ENCODE measurements at places on chromosomes 6 and 20.

DNA sequence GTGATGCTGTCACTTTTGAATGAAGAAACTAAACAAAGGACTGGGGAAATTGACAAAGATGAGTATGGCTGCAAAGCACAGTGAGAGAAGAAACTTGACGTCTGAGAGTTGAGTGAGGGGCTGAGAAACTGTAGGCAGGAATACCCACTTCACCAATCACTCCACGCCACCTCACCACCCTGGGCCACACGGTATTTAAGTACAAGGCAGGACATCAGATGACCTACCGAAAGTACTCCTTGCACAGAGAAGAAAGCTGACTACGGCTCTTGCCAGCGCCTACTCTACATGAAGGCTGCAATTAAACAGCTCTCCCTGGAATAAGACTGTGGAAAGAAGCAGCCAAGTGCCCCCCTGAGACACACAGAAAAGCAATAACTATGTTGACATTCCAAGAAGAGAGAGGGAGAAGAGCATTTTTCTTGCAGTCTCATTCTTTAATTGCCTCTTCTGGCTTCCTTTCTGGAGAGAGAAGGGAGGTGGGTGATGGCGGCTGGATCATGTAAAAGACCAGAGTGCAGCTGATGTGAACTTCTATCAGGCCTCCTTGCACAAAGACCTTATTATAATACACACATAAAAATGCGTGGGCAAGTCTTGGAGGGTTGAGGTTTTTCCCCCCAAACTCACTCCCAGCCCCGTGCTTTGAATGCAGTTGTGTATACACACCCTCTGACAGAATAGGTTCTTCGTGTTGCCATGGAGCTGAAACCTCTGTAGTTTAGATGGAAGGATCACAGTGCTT, 44.6 kb downstream of the HIVEP2 start:
- no peak for DNase-seq

GRCh38 chr6:167211881-167212712, 54.3 kb upstream of the GPR31 start:
- DNase-seq = no peak

DNA sequence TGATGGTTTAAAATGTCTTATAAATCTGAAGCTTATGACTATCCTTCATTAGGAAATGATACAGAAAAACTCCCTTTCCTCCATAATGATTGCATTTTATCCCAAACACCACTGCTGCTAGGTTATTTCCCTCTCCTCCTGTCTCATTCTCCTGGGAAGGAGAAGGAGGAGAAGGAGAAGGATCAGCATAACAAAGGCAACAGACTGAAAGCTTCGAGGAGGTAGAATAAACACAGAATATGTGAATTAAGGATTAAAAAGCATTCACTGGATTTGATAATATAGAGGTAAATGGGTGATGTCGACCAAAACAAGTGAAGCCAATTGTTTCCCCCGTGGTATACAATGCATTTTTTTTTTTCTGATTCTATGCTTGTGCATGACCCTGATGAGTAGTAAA, 82.0 kb downstream of the WASF1 start:
- no peak for DNase-seq

DNA sequence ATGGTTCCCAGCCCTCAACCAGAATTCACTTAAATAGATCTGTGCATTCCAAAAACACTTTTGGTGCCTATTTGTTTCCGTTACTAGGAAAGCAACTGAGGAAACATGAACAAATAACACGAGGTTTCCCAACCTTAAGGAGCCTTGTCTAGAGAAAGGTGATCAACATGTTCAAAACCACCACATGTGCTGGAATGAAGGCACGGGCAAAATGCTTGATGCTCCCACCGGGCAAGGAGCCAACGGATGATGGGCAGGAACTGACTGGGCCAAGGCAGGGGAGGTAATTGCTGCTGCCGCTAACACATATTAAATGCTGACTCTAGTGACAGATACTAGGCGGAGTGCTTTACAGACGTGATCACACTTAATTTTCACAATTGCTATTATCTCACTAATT, 2.5 kb downstream of the MYLK4 start:
- DNase-seq = no peak

DNA sequence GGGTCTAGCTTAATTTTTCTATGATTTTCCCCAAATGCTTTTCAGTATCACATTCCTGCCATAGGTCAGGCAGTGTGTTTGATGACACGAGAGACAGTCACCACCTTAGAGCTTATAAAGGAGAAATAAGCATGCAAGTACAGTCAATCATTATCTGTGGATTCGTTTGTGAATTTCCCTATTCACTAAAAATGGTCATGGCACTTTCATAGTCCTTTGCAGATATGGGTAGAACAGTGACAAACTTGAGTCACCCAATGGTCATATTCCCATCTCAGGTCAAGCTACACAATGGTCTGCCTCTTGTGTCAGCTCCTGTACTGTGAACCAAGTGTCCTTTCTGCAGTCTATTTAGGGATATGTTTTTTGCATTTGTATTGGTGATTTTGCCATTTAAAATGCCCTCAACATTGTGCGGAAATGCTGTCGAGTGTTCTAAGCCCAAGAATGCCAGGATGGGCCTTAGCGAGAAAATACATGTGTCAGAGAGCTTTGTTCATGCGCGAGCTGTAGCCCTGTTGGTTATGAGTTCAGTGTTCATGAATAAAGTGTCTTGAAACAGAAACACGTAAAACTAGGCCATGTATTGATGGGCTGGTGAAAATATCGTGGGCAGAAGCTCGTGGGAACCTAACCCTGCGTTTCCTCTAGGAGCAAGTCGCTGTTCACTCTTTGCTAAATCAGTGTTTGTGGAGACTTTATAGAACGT, 19.8 kb downstream of the SUMO4 start:
- DNase-seq = no peak

DNA sequence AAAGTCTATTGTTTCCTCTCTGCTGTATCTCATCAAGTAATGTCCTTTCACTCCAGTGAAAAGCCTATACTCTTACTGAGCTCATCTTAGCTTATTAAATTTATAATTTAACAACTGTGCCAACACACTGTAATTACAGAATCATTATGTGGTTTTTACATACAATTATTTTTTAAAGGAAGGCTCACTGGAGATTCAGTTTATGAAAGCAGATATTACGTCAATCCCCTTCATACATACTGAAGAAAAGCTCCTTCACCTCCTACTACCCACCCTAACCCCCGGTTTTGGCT, 28.1 kb downstream of the ARHGAP18 start:
- DNase-seq = no peak

DNA sequence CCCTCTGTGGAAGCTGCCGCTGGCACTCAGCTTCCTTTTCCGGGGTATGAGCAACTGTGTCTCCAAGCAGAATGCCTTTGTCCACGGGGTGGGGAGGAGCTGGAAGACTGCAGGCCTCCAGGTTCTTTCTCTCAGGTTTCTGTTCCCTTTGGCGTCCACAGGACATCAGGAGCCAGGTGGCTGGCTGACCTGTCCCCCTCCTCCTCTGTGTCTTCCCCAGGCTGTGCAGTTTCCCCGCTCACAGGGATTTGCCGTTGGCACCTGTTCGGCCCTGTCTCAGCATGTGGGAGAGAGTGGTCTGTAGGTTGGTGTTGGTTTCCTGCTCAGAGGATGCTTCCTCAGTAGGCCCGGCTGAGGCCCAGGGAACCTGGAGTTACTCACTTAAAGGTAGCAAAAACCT, 43.5 kb downstream of the CDS2 start:
- no peak for DNase-seq

GRCh38 chr6:170443151-170443662, 109.9 kb downstream of the PSMB1 start:
- DNase-seq = no peak

Data from SIG-M5 (cell line).